HuH-7.5 (cell line): ENCODE measurements at places on chromosomes 1 and 21.

DNA sequence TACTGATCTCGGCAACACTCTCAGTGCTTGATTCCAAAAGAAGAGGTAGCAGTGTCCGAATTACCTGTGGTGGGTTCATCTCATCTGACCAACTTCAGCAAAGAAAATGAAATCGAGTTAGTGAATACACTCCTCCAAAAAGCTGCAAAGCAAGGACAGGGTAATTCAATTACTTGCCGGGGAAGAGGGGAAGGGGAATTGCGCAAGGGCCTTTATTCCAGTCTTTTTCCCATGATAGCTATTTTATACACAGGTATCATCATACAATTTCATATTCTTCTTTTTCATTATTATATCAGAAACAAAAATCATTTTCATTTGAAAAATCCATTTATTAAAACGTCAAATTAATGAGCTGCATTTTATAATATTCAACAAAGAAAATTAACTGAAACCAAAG is 42.9 kb downstream of the UBR4 start:
- no peak for DNase-seq

- DNase-seq, result no peak
Measured at GRCh38 chr1:70475023-70475422, 64.0 kb downstream of the CTH start.

- no peak for DNase-seq
Measured at GRCh38 chr1:245690156-245690690, 535.4 kb downstream of the KIF26B start.

DNA sequence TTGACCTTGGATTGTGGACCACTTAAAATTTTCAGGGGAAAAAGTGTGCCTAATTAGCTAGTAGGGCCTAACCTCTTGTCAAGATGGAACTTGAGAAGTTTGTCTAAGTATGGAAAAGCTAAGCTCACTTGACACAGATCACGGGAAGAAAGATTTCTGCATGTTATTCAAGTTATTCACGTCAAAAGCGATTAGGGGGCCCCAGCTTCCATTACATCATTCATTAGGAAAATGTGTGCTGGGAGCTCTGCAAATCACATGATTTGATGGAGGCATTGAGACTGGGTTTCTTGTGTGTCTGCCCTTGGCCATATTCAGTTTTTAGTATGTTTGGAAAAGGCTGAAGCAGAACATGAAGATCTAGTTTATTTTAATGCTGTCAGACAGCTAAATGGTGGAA is 15.5 kb upstream of the POGZ start:
- no peak for DNase-seq

DNA sequence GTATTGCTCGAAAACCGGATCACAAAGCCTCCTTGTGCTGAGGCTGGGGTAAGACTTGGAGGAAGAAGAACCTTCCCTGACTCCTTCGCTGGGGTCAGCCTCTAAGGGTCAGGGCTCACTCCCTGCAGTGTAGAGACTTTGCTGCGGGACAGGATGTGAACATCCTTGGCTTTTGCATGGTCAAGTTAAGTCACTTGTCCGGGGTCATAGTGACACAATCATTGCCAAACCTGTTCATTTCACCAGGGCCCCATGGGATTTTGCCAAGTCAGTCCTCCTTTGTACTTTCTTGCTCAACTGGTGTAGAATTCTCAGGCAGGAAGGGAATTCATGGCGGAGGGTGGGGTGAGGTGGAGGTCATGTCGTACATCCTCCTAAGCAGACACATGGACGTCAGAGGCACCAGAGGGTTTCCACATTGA is 24.7 kb upstream of the IL10 start:
- DNase-seq, result no peak

DNA sequence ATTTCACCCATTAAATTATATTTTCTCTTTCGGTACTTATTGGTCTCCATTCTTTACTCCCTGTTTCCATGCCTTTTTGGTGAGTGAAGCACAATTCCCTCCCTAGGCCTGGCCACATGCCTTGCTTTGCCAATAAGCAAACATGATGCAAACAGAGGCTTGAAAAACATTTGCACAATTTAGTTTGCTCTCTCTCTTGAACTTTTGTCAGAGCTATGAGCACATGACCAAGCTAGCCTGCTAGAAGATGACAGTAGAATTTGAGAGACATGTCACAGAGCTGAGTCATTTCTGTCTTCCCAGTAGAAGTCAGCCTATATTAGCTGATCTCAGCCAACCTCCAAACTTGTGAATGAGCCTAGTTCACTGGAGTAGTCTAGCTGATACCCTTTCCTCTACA is 24.6 kb downstream of the ANGPTL3 start:
- peak; percentile 9 for DNase-seq

GRCh38 chr21:44739316-44739715 is 27.9 kb upstream of the TSPEAR start:
- no peak for DNase-seq

DNA sequence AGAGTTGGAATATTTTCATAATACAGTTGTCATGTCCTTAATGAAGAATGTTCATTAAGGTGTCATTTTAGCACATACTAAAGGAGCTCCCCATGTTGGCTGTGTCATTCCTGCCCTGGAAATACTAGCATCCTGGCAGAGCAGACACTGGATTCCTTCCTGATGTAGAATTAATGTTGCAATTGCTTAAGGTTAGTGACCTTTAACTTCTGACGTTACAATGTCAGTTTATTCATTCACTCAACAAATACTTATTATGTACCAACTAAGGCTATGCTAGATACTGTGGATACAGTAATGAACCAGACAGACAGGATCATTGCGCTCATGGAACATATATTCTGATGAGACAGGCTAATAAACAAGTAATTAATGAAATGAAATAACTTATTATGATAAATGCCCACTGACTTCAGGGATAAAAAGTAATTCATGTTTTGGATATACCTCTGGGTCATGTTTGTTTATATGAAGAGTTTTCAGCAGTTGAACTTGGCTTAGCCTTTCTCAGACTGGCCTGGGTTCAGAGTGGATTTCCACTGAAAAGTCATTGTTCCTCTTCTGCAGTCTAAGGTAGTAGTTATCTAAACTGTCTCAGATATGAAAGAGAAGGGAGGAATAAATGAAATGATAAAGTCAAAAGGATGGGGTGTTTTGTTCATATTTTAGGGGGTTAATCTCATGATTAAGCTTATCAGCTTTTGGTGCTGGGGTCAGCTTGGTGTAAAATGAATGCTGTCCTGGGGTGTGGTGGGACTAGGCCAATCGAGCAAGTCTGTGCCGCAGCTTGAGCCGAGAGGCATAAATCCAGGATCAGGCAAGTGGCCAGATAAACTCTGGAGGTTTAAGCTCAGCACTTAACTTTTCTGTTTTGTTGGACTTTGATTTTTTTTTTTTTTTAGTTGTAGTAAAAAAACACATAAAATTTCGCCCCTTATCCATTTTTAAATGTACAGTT is 43.3 kb upstream of the KCNQ4 start:
- DNase-seq, result peak; percentile 20

GRCh38 chr1:107950464-107950863 is 14.5 kb downstream of the VAV3 start:
- no peak for DNase-seq

GRCh38 chr1:155527677-155528076 is 34.9 kb downstream of the ASH1L start:
- DNase-seq, result no peak

- no peak for DNase-seq
Measured at GRCh38 chr1:76601465-76601864, 265.8 kb upstream of the ST6GALNAC5 start.

DNA sequence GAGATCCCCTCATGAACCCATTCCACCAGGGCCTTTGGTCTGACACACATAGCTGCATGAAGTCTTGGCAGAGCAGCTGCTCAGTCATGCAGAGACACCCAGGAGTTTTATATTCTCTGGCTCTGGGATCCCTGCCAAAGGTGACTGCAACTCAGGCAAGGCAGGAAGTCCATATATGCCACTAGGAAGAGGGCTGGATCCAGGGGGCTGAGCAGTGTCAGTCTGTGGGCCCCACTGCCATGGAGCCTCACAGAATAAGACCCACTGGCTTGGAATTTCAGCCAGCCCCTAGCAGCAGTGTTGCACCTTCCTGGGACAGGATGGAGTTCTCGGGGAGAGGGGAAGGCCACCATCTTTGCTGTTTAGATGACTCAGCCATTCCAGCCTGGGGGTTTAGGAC is 199.7 kb downstream of the TBX15 start:
- no peak for DNase-seq

GRCh38 chr1:89502042-89502441 is 22.6 kb upstream of the LRRC8B start:
- DNase-seq, result no peak

DNA sequence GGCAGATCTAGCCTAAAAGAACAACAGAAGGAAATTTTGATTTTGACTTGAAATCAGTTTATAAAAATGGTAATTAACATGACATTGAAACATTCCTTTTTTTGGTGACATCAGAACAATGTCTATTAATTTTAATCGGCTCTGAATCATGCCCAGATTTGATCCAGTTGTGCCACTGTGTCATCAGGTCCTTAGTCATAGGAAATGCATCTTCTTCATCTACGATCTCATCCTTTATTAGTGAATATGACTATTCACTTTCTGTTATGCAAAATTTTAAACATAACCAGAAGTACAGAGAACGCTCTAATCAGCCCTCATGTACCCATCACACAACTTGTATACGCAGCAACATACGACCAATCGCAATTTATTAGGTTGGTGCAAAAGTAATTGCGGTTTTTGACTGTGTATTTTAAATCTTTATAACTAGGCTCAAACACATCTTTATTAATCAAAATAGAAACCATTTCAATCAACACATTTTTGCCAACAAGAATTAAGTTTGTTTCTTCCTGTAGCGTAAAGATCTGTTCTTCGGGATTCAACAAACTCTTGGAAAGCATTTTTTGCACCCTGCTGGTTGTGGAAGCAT is 40.3 kb upstream of the TLR5 start:
- no peak for DNase-seq

- no peak for DNase-seq
Measured at GRCh38 chr1:91224878-91225277, 179.8 kb downstream of the HFM1 start.

DNA sequence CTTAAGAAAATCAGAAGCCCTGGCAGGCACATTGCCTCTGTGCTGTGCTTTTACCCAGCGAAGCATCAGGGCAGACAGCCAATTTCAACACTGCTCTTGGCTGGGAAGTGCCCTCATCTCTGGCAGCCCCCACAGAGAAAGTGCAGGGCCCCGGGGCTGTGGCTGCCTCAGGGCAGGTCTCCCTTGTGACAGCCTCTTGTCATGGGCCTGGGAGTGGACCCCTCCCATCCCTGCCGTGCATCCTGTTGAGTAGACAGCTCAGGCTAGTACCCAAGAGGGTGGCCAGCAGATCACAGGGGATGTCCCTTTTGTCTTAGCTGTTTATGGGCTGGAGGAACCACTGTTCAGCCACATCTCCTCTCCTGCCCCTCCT is 23.3 kb downstream of the TTC34 start:
- no peak for DNase-seq

- peak; percentile 77 for DNase-seq
Measured at GRCh38 chr1:1068517-1069055, 5.5 kb downstream of the RNF223 start.

GRCh38 chr1:56625819-56626440 is 19.2 kb upstream of the PRKAA2 start:
- no peak for DNase-seq

- no peak for DNase-seq
Measured at GRCh38 chr1:163054181-163054591, 15.0 kb upstream of the RGS4 start.

DNA sequence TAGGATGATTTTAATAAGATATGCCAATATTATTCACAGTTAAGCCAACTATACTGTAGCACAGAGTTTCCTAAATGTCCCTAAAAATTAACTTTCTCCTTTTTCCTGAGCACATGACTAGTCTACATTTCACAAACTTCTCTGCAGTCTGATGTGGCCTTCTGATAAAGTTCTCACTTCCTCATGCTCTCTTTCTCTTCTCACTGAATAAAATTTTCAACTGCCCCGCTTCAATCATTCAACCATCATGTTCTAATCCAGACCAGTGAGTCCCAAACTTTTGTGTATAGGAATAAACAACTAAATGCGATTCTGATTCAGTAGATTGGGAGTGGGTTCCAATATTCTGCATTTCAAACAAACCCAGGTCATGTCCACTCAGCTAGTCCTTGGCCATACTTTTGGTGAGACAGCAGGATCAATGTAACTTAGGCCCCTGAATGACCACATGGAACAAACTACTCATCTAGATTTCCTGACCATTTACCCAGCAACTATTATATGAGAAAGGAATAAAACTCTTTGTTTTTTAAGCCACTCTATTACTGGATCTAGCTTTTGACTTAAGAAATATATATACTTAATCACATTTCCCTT is 20.1 kb downstream of the TUT4 start:
- DNase-seq, result no peak
